ENCODE measurements at places on chromosomes 7 and 10.

- no peak for DNase-seq
These were observed 79.6 kb upstream of the CXCL12 start for GRCh38 chr10:44464503-44464902.

- no peak for DNase-seq
These were observed 101.9 kb downstream of the WDR37 start for GRCh38 chr10:1158066-1158465.

GRCh38 chr7:111787741-111788140 lies 225.4 kb upstream of the IMMP2L start:
- DNase-seq: no peak

GRCh38 chr7:18913106-18913505 lies 204.3 kb downstream of the TWIST1 start:
- DNase-seq: no peak

DNA sequence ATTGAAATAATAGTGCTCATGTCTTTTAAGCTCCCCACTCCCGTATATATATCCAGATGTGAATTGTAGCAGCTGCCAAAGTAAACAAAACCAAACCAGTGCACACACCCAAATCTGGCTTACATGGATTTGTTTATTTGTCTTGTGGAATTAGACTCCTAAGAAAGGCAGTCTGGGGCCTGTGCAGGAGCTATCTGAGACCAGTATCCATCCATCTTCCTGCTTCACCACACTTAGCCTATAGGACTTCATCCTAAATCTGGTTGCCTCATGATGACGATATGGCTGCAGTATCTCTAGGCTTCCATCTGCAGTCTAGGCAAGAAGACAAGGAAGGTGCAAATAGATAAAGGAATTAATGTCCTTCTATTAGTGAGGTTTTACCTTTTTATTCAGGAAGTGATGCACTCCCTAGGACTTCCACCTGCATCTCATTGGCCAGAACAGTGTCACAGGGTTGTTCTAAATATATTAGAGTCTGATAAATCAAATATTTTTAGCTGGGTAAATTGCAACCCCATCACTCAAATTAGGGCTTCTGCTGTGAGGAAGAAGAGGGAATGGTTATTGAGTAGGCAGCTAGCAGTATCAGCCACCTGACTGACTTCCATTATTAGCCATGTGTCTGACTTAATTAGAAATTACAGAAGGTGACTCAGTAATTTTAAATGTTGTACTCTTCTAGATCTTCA lies 6.0 kb downstream of the WIPF3 start:
- DNase-seq: no peak

- DNase-seq: no peak
These were observed 354.2 kb downstream of the CXCL12 start for GRCh38 chr10:44030738-44031137.

DNA sequence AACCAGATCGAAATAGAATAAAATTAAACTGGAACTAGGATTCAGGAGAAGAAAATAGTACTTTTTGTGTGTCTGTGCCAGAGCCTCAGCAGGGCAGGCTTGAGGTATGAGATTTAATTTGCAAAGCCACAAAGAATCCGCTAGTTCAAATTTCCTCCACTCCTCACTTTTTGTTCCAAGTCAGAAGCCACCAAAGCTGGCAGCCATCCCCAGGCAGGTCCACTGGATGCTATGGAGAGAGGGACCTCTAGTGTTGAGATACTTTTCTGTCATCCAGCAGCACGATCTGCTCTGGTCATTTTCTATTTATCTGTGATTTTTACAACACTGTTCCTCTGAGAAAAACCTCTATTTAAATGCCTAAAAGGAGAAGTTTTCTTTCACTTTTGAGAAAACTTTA lies 147.9 kb upstream of the FRMD4A start:
- no peak for DNase-seq

DNA sequence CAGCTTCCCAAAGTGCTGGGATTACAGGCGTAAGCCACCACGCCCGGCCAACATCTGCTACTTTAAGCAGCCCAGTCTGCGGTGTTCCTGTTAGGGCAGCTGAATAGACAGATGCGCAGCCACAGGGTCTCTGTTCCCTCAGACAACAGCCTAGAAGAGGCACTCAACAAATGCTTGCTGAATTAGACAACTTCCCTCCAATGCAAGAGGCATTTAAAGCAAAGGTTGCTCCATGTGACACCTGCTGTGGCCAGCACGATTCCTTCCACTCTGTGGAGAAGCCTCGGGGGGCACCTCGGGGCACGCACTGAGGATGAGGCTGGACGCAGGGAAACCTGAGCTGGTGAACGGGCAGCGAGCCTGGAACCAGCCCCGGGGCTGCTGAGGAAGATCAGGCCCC lies 237.8 kb downstream of the MAD1L1 start:
- no peak for DNase-seq

- no peak for DNase-seq
These were observed 52.0 kb downstream of the TCAF1 start for GRCh38 chr7:143849785-143850479.

GRCh38 chr7:123797673-123798531 lies 47.1 kb upstream of the HYAL4 start:
- DNase-seq: no peak

DNA sequence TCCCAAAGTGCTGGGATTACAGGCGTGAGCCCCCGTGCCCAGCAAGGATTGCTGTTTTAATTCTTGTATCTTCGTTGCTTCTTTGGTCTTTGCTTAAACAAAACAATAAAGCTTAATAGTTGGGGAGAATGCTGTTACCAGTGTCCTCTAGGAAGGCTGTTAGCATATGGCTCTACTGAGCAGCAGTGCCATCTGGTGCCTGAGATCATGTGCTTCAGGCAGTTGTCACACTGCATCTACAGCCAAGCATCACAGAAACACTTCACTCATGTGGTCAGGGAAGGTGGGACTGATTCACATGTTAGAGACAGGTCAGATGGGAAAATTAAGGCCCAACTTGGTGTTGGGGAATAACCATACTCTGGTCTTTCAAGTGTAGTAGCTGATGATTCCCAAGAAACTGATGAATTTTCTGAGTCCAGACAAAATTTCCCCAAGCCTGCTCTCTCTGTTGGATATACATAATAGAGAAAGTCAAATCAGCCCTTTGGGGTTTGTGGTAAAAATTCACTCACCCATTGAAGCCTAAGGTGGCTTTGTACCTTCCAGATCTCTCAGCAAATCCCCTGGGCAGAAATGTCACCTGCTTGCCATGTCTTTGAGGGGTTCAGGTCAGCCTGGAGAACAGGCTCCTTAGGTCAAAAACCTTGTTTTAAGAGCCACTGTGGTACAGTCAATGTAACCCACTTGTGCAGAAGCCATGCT lies 28.4 kb downstream of the UBE2D4 start:
- no peak for DNase-seq

- no peak for DNase-seq
These were observed 82.5 kb downstream of the RTKN2 start for GRCh38 chr10:62185919-62186692.

- DNase-seq: no peak
These were observed 34.9 kb downstream of the CALML3 start for GRCh38 chr10:5559642-5560141.

DNA sequence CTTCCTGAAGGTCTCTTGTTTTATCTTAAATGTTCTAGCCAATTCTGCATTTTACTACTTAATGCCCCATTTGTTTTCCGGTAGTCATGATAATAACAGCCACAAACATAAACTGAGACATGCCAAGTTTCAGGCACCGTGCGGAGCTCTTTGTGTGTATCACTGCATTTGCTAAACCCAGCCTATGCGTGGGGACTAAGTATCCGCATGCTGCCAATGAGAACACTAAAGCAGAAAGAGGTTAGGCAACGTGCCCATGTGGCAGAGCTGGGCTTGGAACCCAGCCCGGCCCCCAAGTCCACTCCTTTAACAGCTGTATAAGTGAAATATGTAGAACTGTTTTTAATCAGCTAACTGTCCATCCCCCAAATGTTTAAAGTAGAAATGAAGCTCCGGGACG lies 54.1 kb downstream of the SLIT1 start:
- no peak for DNase-seq

- no peak for DNase-seq
These were observed 123.5 kb downstream of the GLCCI1 start for GRCh38 chr7:8092140-8092539.

Data from stimulated activated CD8-positive, alpha-beta memory T cell treated with anti-CD3 and anti-CD28 coated beads, Interleukin-15, amount 100 ng/mL, for 24 hours (primary cell).